Activated T-helper 1 cell treated with anti-CD3 and anti-CD28 coated beads, Interleukin-12 subunit alpha, Interleukin-12 subunit beta, Interleukin-2, Interleukin-4 antibody, amounts not matched to agents 30 ng/mL and 10 ng/mL and 1 ng/mL, durations not matched to agents 14 hours and 24 hours and 36 hours (primary cell): ENCODE measurements at places on chromosomes 6 and 20. TPM values are rescaled to one million over a fixed set of nuclear protein-coding genes. Genes with fewer than 3 reads are reported as not detected.

The LTA gene
- total RNA-seq = 1,021 and 1,078 TPM in 2 replicates

The DLK2 gene
- total RNA-seq = 1.5 and 2.0 TPM in 2 replicates

The MAK gene
- 0.67 and 0.73 TPM in 2 replicates for total RNA-seq

The MAS1 gene
- not detected in 2 replicates for total RNA-seq

The KCNQ2 gene
- not detected in 2 replicates for total RNA-seq

DNA sequence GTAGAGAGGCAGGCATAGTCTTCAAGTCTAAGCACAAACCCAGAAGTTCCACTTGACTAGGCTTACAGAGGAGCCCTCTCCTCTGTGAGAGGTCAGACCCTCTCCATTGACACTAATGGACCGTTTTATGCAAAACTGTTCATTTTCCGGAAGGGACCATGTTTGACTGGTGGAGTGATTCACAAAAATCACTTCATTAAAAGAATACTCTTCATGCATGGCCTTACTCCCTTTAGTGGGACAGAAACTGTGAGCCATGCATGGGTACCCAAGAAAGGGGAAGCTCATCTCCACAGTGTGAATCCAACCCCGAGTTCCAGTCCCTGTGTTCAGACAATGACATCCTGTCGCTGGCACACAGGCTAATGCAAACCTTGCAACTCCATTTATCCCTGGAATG, 63.2 kb downstream of the OLIG3 start:
- no peak for DNase-seq

GRCh38 chr6:54194067-54194466, 82.8 kb downstream of the MLIP start:
- no peak for DNase-seq

- DNase-seq = peak; percentile 24
These were observed 766 bp downstream of the SLC16A10 start for GRCh38 chr6:111087871-111088667.

DNA sequence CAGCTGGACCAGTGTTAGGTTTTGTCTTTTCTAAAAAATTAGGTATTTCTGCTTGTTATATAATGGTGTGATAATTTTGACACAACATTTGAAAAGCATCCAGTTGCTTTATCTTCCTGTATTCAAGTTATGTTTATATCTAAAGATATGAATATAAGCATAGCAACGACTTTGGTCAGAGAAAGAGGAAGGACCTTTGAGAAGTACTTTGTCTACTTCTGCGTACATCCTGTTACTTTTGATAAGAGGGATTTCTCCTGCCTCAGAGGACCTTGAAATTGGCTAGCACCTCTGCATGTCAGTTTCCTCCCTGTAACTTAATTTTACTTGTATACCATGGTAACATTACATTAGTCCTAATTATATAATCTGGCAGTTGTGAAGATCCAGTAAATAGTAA, 24.8 kb downstream of the PHF20 start:
- no peak for DNase-seq

GRCh38 chr6:31763619-31763940, 1.1 kb downstream of the SAPCD1 start:
- DNase-seq = no peak

GRCh38 chr6:155830531-155830930, 374.9 kb upstream of the NOX3 start:
- no peak for DNase-seq

GRCh38 chr6:18360188-18360587, 27.0 kb upstream of the RNF144B start:
- DNase-seq = no peak

DNA sequence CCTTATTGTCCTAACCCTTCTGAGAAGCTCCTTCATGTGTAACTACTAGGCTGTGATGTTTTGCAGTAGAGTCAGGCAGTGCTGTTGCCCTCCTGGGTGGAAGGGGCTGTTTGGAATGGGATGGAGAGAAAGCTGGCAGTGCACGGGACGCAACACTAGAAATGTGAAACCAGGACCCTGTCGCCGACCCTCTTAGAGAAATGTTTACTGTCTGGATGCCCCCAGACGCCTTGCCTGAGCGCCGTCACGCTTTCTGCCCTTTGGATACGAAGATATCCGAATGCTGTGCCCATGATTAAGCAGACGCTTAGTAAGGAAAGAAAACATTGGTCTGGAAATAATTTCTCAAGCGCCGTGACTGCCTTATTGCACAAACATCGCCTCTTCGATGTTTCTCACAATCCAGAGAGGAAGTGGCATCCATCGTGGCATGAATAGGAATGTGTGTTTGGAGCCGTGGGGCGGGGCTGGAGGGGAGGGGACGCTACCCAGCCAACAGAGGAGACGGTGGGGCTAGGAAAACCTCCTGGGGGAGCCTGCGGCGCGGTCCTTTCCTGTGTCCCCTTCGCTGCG, 661 bp upstream of the PPP1R14C start:
- DNase-seq = no peak

- DNase-seq = no peak
These were observed 96.7 kb downstream of the FYN start for GRCh38 chr6:111776236-111777221.

GRCh38 chr20:54153847-54154246, 19.9 kb downstream of the CYP24A1 start:
- DNase-seq = no peak

- no peak for DNase-seq
These were observed 21.3 kb upstream of the SGK1 start for GRCh38 chr6:134339216-134339615.
